ENCODE measurements at places on chromosomes 16 and 17.

DNA sequence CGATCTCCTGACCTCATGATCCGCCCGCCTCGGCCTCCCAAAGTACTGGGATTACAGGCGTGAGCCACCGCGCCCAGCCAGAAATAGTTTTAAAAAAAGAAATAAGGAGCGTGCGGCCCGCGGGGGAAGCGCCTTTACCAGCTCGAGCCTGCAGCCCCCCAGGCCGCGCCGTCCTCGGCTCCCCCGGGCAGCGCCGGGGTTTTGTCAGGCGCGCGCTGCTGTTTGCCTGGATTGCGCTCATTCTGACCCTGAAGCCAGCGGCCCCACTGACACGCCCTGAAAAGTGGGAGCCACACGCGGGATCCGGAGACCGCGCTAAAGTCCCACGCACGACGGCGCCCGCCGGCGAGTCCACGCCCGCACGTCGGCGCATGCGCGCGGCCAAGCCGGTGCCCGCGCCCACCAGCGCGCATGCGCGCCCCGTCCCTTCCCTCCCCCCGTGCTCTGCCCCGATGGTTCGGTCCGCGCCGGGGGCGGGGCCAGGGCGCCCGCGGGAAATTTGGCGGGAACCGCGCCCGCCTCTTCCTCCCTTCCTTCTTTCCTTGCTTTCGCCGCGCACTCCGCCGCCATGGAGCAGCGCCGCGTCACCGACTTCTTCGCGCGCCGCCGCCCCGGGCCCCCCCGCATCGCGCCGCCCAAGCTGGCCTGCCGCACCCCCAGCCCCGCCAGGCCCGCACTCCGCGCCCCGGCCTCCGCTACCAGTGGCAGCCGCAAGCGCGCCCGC lies at the start of gene CDT1:
Gene CDT1, plus strand, starts transcription at position 526 of the 724 bp plus-strand sequence. Its CDS starts 43 bp downstream, at position 569.
- no peak for DNase-seq

DNA sequence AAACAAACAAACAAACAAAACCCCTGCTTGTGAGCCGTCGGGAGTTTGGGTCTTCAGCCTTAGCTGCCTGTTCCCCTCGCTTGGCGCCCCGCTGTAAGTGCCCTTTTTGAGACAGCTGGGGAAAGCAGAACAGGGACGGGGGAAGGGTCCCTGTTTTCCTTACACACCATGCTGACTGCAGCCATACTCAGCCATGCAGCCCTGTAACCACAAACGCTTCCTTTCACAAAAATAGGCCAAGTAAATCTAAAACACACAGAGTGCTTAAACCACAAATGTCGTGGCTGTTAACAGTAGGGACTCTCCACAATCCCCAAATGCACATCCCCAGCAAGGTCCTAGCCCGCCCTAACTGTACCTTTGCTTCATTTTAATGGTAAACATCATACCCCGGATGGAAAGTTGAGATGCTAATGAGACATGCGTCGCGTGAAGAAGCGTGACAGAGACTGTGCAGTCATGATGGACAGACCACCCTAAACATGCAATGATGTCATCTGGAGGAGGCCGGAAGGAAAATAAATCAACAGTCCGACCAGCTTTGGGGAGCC lies 129.9 kb downstream of the MGAT5B start:
- no peak for DNase-seq

- DNase-seq: no peak
Measured at GRCh38 chr17:62790564-62790986, 17.5 kb downstream of the MARCHF10 start.

- DNase-seq: no peak
Measured at GRCh38 chr16:6131526-6132050, 1034.0 kb upstream of the EEF2KMT start.

DNA sequence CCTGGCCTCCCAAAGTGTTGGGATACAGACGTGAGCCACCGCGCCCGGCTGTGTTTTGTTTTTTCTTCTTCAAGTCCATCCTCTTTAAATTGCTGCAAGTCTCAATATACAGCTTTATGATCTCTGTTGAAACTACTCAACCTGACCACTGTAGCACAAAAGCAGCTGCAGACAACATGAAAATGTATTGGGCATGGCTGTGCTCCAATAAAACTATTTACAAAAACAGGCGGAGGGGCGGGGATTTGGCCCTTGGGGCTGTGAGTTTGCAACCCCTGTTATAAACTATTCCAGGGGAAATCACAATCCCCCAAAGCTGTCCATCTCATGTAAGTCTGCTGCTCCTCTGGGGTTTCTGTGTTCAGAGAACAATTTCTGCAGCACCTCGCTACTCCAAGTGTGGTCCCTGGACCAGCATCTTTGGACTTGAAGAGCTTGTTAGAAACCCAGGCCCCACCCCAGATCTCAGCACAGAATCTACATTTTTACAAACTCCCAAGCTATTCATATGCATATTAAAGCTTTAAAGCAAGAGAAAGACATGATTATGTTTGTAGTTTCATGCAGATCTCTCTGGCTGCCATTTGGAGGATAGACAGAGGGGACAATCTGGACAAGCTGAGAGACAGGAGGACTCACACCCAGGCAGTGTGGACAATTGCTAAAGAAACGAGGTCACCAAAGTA lies 33.6 kb downstream of the TEKT5 start:
- DNase-seq: no peak

GRCh38 chr17:17902877-17903276 lies 66.1 kb upstream of the SREBF1 start:
- DNase-seq: no peak

- no peak for DNase-seq
Measured at GRCh38 chr16:19474617-19475016, 47.3 kb downstream of the GDE1 start.

GRCh38 chr17:42282478-42283080 lies 5.7 kb upstream of the STAT5A start:
- DNase-seq: no peak
